Kidney glomerular epithelial cell (primary cell): ENCODE measurements at places on chromosomes 6 and 20.
A peak's percentile ranks its signal among the peaks of the same experiment; 100 is the strongest.

DNA sequence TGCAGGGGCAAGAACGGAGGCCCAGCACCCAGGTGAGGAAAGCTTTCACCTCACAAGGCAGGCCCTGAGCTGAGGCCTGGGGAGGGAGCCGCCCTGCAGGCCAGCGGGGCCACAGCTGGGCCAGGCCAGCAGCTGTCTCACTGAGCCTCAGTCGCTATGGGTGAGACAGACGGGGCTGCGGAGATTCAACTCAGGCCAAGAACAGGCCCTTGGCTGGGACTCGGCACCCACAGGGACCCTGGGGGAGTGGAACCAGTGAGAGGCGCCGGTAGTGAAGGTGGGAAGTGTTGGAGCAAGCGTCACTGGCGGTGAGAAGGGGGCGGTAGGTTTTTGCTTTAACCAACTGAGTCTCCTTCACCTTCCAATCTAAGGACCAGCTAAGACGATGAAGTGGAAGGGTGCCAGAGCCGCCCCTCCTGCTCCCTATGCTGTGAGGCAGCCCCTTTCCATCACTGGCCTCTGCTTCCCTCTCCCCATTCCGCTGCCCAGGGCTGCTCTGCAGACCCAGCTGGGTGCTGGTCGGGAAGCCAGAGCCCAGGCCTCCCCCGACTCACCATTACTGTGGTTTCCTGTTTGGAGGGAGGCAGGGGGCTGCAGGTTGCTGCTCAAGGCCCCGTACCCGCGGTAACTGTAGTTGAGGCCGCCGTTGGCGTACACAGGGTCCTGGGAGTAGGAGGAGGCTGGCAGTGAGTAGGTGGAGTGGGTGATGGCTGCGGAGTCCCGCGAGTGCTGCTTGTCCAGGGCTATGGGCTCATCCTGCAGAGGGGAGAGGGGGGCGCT, 93.7 kb downstream of the ASXL1 start:
- no peak for DNase-seq

GRCh38 chr20:40488401-40488800, 200.6 kb downstream of the MAFB start:
- no peak for DNase-seq

- DNase-seq = no peak
These were observed 155.8 kb downstream of the TSHZ2 start for GRCh38 chr20:53128004-53128403.

DNA sequence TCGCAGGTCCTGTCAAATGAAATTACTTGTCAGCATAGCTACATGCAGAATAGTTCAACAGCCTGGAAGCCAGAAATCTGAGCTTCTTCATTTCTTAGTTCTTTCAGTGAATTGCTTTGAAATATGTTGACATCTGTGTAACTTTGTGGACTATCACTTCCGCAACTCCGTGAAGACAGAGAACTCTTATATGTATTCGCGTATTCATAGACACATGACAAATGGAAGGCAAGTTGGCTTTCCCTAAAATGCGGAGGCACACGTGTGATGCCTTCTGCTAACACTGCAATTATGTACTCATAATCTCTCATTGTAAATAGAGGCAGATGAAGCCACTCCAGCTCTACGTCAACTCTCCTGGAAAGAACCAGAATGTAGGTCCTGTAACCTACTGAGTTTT, 701.5 kb downstream of the PRKN start:
- no peak for DNase-seq

DNA sequence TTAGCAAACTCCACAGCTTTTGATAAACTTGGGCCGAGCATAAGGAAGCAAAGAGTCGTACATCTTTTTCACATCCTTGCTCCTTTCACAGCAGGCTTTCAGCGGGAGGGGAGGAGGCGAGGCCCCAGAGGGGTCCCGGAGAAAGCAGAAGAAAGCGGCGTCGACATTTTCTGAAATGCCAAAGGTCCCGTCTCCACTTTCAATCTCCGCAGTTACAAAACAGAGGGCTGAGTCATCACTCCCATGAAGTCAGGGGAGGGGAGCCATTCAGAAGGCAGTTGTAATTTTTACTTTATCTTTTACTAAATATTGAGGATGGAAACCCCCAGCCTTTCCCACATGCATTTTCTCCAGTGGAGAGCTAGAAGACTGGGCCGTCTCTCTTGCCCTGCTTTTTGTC, 174.2 kb upstream of the THBS2 start:
- peak; percentile 49 for DNase-seq

GRCh38 chr6:19655744-19656143, 181.4 kb upstream of the ID4 start:
- no peak for DNase-seq

DNA sequence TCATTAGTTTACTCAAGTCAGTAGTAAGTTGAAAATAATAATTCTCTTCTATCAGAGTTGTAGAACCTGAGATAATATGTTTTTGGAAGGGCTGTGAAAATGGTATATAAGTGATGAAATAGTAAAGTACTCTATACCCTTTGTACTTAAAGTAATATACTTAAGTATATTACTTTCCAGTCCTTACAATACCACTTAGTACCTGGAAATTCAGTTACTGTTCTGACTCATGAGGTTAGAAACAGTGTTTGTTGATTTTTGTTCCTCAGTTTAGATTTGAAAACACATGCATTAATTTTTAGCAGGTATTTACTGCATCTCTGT, 10.1 kb downstream of the TULP4 start:
- no peak for DNase-seq

DNA sequence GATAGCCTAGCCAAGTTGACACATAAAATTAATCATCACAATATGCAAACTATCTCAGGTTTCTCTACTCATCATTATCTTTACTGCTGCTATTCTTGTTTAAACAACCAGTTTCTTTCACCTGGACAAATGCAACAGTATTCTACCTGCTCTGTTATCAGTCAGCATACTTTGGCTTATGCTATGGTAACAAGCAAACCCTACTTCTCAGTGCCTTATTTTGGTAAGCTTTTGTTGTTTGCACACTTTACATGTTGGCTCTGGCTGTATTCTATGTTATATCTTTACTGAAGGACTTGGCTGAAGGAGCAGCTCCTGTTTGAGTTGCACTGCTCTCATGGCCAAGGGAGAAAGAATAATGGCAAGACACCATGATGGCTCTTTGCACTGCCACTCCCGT, 463.1 kb downstream of the EPM2A start:
- DNase-seq = no peak

- DNase-seq = peak; percentile 31
These were observed at the start of gene TEAD3 for GRCh38 chr6:35496841-35497570. Gene TEAD3, minus strand, starts transcription at chr6:35497079.

GRCh38 chr20:53578492-53579222, 15.0 kb downstream of the ZNF217 start:
- peak; percentile 86 for DNase-seq

GRCh38 chr6:53830366-53830765, 35.6 kb downstream of the LRRC1 start:
- DNase-seq = no peak

DNA sequence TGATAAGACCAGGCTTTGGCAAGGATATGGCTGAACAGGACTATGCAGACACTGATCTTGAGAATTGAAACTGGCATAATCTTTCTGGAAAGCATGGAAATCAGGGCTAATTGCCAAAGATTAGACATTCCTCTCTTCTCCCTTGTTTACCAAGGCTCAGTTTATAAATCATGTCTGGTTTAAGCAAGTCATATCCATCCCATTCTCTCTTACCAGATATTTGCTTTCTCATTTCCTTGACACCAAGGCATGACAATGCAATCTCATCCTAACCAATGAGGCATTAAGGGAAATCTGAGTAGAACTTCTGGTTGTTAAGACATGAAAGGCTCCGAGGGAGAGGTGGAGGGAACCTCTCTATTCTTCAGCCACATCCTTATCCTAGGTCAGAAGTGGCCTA, 110.3 kb upstream of the CEP85L start:
- no peak for DNase-seq

GRCh38 chr6:82080767-82081166, 166.8 kb downstream of the IBTK start:
- DNase-seq = no peak

DNA sequence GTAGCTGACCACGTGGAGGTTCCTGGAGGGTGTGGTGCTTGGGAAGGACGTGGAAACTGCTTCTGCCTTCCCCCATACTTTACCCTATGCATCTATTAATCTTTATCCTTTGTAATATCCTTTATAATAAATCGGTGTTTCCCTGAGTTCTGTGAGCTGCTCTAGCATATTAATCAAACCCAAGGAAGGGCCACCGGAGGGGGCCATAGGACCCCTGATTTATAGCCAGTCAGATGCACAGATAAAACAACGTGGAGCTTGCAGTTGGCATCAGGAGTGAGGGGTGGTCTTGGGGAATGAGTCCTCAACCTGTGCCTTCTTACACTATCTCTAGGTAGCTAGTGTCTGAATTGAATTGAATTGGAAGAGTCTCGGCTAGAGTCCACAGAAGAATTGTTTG, 36.5 kb upstream of the TFAP2A start:
- no peak for DNase-seq

GRCh38 chr6:103534095-103534494, 1325.6 kb downstream of the HACE1 start:
- DNase-seq = no peak

GRCh38 chr6:40159865-40160264, 225.6 kb upstream of the MOCS1 start:
- DNase-seq = no peak

GRCh38 chr20:39825950-39826349, 863.1 kb downstream of the MAFB start:
- no peak for DNase-seq

DNA sequence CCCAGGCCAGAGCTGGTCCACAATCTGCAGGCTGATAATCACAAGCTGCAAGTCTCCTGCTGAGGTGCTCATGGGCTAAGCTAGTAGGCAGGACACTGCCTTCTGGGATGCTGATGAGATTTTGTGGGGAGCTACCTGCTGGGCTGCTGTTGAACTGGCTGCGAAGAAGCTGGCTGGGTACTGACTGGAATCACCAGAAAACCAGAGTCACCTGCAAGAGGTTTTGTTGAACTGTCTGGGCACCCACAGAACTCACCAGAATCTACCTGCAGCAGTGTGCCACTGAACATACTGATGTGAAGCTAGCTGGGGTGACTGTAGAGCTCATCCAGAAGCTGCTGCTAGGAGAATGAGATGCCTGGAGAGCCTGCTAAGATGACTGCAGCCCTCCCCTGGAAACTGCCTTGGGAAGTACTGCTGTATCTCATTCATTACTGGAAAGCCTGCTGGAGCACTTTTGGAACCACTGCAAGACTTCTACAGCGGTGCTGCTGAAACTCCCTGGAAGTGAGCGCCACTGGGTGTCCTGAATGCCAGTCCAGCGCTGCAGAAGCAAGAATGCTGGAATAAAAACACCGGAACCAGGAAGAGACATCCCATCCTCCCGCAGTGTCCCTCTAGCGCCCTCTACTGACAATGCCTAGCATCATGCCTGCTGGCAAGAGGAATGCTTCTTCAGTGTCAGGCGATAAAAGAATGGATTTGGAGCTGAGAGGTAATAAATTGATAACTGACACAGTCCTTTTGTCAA, 64.9 kb upstream of the ARHGAP18 start:
- DNase-seq = peak; percentile 62

- DNase-seq = no peak
These were observed 151.2 kb upstream of the DST start for GRCh38 chr6:56793938-56794337.

DNA sequence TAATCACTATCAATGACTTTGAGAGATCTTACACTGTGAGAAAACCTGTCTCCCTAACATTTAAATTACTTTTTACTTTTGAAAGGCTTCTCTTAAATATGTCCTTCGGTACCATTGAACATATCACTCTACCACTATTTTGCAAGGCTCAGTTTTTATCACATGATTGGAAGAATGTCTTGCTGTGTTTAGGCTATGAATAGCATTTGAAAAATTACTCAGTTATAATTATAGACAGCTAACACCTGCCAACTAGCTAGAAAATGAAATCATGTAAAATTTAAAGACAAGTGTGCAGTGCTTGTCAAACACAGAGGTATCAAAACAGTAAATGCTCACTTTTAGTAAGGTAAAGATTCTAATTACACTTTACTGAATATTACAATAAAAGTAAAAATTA, 11.0 kb downstream of the SESN1 start:
- DNase-seq = no peak

DNA sequence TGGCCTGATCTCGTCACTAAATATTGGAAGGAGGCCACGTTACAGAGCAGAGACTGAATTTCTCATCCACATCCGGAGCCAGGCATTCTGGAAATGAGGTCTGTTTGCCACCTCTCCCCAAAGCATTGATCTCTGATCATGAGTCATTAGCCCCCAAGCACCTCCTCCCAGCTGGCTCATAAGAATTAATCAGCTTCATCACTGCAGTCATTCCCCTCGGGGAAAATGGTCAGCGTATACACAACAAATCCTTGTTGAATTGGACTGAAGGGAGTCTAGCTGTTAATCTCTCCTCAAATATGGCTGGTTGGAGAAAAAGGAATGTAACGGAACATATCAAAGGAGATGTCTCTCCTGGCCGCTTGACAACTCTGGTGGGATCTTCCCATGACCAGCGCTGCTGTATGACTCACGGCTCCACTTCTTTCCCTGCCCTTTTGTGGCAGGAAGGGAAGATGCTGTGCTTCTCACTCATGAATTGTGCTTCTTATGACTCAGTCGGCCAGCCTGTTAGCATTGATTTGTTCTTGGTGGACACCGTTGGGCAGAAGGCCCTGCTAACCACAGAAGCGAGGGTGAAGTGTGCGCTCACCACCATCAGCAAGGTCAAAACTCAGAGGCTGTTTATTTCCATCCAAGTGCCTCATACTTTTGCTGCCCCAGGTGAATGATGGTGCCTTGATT, 76.7 kb downstream of the RNF182 start:
- peak; percentile 69 for DNase-seq

GRCh38 chr6:8108759-8109539, 6.6 kb upstream of the EEF1E1 start:
- DNase-seq = no peak

- no peak for DNase-seq
These were observed 152.1 kb downstream of the SAMD5 start for GRCh38 chr6:147660334-147661311.

- no peak for DNase-seq
These were observed 109.3 kb downstream of the GRIK2 start for GRCh38 chr6:101502818-101503217.
